Mesothelial cell of epicardium (in vitro differentiated cells): ENCODE measurements at places on chromosomes 13 and 19. TPM values are rescaled to one million over a fixed set of nuclear protein-coding genes. Genes with fewer than 3 reads are reported as not detected.

GRCh38 chr19:46678110-46678732 is 17.2 kb upstream of the DACT3 start:
- H3K4me1 ChIP-seq, result no peaks in the 10 kb centered on the region
- H3K27ac ChIP-seq, result no peak overlapping the region
- DNase-seq, result no peak

DNA sequence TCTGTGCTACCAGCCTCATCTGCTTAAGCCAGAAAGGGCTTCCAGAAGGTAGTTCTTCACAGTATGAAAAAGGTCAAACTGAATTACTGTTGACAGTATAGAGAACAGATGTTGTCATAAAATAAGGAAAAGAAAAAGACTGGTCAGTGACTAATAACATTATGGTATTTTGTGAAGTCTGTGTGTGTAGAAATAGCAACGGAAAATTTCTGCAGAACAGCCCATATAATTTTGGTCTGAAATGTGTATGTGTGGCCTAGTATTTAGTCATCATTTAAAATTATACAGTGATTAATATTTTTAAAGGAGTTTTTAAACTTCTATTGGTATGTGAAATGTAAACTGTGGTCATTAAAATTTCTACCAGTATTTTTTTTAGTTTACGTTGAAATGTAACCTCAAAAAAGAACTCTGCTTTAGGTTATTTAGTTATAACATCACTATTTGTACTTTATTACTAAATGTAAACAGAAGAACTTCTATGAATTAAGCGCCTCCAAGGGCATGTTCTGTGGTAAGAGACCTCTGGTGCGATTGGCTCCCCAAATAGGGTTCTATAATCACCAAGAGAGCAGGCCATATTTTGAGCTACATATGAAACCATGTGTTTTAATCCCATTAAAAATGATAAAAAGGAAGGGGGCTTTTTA is 3.3 kb upstream of the GPR183 start:
- peaks cover 22% of the 10 kb centered on the region for H3K36me3 ChIP-seq
- H3K27me3 ChIP-seq, result no peaks in the 10 kb centered on the region
- no peak for DNase-seq
- peak overlapping the region; percentile 22 for H3K27ac ChIP-seq
- H3K4me3 ChIP-seq, result no peak overlapping the region

DNA sequence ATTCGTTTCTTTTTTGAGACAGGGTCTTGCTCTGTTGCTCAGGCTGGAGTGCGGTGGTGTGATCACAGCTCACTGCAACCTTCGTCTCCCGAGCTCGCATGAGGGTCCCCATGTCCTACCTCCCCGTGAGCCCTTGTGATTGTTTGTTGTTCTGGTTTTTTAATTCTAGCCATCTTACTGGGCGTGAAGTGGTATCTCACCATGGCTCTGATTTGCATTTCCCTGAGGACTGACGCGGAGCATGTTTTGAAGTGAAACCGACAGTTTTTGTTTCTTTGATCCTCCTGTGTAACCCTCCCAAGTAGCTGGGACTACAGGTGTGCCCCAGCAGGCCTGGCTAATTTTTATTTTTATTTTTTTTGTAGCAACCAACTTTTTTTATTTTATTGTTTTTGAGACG is 21.7 kb downstream of the GNG7 start:
- peaks cover 34% of the 10 kb centered on the region for H3K27me3 ChIP-seq
- no peak for DNase-seq
- no peaks in the 10 kb centered on the region for H3K4me1 ChIP-seq

The LAIR1 gene
- 0.53 to 0.92 TPM (median 0.75 TPM) in 3 replicates for total RNA-seq

DNA sequence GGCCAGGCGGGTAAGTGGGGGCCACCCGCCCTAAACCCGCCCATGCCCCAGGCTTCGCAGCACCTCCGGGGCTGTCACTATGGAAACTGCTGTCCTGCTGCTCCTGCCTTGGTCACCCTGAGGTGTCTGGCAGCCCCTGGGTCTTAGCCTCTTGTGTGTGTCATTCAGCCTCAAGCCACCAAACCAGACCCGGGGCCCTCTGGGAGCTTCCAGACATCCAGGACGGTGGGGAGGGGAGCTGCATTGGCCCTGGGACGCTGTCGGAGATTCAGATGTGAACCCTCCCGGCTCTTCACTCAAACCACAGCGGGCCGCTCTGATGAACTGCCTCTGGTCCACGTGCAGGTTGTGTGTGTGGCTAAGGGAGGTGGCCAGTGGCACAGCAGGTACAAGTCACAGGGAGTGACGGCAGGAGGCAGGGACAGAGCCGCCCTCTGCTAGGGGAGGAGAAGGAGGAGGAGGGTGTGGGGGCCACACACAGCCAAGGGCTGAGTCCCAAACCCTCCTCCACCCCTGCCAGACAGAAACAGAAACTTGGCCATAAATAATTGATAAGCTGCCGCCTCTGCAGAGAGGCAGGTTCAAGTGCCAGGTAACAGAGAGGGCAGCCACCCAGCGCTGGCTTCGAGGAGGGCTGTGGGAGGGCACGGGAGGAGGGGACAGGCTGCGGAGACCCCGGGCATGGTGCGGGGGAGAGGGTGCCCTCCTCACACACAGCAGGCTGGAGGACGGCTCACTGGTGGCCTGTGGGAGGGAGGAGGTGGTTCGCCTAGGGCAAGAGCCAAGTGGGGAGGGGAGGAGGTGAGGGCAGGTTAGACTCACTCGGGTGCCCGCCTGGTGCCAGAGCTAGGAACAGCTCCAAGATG is 8.0 kb downstream of the NANOS3 start:
- no peaks in the 10 kb centered on the region for H3K36me3 ChIP-seq
- no peak for DNase-seq
- peaks cover 37% of the 10 kb centered on the region for H3K4me1 ChIP-seq
- no peak overlapping the region for H3K4me3 ChIP-seq
- H3K27me3 ChIP-seq, result no peaks in the 10 kb centered on the region

- no peaks in the 10 kb centered on the region for H3K36me3 ChIP-seq
- peaks cover 8% of the 10 kb centered on the region for H3K27me3 ChIP-seq
- no peak overlapping the region for H3K4me3 ChIP-seq
- H3K4me1 ChIP-seq, result no peaks in the 10 kb centered on the region
Measured at GRCh38 chr13:96730676-96731075, 263.6 kb downstream of the OXGR1 start.

DNA sequence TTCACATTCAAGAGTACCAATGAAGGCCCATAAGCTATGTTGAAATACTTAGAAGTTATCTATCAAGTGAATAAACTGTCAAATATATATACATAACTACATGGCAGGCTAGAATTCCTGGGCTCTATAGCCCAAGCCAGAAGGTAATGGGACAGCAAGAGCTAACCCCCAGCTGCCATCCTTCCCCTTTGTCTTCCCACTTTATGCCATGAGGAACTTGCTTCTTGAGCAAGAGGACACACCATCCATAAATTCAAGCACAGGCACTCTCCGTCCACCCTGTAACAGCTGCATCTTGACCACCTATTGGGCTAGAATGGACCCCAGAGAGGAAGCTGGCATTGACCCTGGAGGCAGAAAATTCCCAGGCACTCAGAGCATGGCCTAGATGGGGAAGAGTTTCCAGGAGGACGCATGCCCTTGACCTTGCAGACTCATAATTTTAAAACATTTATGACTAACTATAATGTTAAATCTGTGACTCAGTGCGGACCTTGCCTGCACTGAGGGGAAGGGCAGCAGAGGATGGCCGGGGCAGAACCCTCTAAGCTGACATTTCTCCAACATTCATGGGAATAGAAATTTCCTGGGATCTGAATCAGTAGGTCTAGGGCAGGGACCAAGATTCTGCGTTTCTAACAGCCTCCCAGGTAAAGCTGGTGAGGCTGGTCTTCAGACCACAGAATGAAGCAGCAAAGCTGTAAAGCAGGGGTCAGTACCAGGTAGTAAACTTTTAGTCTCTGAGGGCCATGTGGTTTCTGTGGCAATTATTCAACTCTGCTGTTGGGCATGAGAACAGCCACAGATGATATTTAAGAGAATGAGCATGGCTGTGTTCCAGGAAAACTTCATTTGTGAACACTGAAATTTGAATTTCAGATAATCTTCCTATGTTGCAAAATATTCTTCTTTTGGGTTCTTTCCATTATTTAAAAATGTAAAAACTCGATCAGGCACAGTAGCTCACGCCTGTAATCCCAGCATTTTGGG is 71.4 kb upstream of the CLDN10 start:
- peaks cover 25% of the 10 kb centered on the region for H3K27me3 ChIP-seq
- H3K4me1 ChIP-seq, result peaks cover 2% of the 10 kb centered on the region
- DNase-seq, result no peak
- H3K4me3 ChIP-seq, result no peak overlapping the region
- H3K36me3 ChIP-seq, result no peaks in the 10 kb centered on the region

GRCh38 chr13:92745258-92745657 is 481.3 kb upstream of the GPC6 start:
- H3K27me3 ChIP-seq, result no peaks in the 10 kb centered on the region
- no peak for DNase-seq
- no peak overlapping the region for H3K4me3 ChIP-seq
- peaks cover 1% of the 10 kb centered on the region for H3K4me1 ChIP-seq
- H3K27ac ChIP-seq, result no peak overlapping the region
- H3K36me3 ChIP-seq, result no peaks in the 10 kb centered on the region

DNA sequence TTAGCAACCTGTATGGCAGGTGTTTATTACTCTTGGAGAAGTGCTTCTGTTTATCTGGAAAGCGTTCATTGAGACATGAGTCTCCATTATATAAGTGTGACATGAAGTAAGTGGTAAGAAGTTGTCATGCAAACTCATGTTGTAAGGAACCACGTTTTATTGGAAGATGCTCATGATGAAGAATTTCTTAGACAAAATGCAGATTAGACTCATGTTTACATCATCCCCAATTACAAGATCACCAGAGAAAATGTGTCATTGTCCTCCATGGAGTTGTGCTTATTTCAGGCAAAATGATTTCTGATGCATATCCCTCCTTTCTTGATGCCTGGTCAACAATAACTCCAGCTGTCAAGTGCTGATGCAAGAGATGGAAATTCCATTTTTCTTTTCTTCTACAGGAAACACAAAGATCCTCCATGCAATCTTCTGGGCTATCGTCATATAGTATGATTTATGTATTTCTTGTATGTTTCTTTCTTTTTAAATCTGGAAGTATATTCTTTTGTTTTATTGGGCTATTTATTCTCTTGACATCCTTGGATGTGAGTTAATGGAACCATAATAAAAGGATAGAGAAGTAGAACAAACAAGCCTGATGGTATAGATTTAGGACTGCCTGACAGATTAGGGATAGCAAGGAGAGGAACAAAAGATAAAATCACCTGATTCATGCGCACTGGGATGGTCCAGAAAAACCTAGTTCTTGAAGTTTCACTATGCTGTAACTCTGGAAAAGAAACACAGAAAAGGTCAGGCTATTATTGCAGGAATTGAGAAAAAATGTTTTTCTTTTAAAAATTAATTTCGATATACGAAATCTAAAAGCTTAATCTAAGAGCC is 50.7 kb upstream of the DIAPH3 start:
- no peak overlapping the region for H3K27ac ChIP-seq
- no peak overlapping the region for H3K4me3 ChIP-seq
- H3K27me3 ChIP-seq, result peaks cover 1% of the 10 kb centered on the region
- H3K36me3 ChIP-seq, result no peaks in the 10 kb centered on the region
- peaks cover 37% of the 10 kb centered on the region for H3K4me1 ChIP-seq
- DNase-seq, result no peak

GRCh38 chr19:51479531-51480331 is 1.4 kb downstream of the CEACAM18 start:
- H3K27me3 ChIP-seq, result no peaks in the 10 kb centered on the region
- DNase-seq, result no peak
- no peaks in the 10 kb centered on the region for H3K4me1 ChIP-seq

GRCh38 chr19:48928164-48929025 is 5.1 kb upstream of the DHDH start:
- no peak overlapping the region for H3K27ac ChIP-seq
- H3K36me3 ChIP-seq, result peaks cover 2% of the 10 kb centered on the region
- peaks cover 5% of the 10 kb centered on the region for H3K27me3 ChIP-seq
- no peak overlapping the region for H3K4me3 ChIP-seq

The CCDC169 gene
- 3.7 to 5.3 TPM (median 4.7 TPM) in 3 replicates for total RNA-seq

DNA sequence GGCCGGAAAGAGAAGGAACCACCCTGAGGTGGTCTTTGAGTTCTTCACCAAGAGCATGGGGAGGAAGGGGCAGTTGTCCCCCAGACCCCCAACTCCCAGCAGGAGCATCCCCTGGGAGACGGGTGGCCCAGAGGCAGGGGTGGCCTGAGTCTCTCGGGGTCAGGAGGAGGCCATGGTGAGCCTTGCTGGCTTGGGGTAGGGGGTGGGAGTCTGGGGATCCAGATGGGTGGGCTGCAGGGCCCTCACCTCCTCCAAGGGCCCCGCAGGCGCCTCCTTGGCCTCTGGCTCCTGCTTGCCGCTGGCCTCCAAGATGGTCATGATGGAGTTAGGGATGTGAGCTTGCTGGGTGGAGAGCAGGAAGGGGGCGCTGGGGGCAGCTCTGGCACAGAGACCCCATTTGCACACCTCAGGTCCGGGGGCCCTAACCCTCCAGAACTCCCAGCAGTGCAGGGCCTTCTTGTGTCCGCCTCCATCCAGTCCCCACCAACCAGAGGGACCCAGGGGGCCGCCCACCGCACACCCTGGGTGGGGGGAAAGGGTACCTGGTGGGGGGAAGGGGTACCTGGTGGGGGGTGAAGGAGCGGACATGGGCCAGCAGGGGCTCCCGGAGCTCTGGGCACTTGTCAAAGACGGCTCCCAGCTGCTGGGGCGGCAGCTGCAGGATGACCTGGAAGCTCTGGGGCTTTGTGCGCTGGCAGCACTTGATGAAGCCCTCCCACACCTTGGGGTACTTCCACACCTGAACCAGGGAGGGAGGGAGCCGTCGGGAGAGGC is 1.3 kb upstream of the RSPH6A start:
- H3K4me1 ChIP-seq, result peaks cover 6% of the 10 kb centered on the region
- peaks cover 9% of the 10 kb centered on the region for H3K36me3 ChIP-seq
- peak overlapping the region; percentile 91 for H3K4me3 ChIP-seq
- H3K27me3 ChIP-seq, result no peaks in the 10 kb centered on the region

DNA sequence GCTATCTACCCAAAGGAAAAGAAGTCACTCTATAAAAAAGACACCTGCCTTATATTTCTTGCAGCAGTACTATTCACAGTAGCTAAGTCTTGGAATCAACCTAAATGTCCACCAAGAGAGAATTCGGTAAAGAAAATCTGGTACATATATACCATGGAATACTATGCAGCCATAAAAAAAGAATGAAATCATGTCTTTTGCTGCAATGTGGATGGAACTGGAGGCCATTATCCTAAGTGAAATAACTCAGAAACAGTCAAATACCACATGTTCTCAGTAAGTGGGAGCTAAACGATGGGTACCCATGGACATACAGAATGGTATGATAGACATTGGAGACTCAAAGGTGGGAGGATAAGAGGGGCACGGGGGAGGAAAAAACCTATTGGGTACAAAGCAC is 82.5 kb upstream of the KCTD15 start:
- H3K27me3 ChIP-seq, result peaks cover 16% of the 10 kb centered on the region
- no peaks in the 10 kb centered on the region for H3K4me1 ChIP-seq
- DNase-seq, result no peak
